ENCODE measurements at places on chromosomes 4 and X.

GRCh38 chr4:7464259-7464655 is 29.5 kb upstream of the PSAPL1 start:
- no peak for DNase-seq

DNA sequence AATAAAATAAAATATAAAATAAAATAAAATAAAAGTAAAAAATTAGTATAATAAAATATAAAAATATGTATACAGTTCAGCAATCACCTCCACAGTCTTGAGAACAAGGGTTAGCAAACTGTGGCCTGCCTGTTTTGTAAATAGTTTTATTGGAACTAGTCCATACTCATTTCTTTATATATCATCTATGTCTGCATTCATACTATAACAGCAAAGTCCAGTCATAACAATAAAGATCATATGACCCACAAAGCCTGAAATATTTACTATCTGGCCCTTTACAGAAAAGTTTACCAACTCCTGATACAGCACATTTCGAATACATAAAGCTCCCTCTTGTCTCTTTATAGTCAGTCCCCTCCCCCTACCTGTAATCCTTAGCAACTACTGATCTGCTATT is 111.9 kb downstream of the SLC10A6 start:
- no peak for DNase-seq

GRCh38 chrX:9340598-9341290 is 124.1 kb upstream of the TBL1X start:
- no peak for DNase-seq

DNA sequence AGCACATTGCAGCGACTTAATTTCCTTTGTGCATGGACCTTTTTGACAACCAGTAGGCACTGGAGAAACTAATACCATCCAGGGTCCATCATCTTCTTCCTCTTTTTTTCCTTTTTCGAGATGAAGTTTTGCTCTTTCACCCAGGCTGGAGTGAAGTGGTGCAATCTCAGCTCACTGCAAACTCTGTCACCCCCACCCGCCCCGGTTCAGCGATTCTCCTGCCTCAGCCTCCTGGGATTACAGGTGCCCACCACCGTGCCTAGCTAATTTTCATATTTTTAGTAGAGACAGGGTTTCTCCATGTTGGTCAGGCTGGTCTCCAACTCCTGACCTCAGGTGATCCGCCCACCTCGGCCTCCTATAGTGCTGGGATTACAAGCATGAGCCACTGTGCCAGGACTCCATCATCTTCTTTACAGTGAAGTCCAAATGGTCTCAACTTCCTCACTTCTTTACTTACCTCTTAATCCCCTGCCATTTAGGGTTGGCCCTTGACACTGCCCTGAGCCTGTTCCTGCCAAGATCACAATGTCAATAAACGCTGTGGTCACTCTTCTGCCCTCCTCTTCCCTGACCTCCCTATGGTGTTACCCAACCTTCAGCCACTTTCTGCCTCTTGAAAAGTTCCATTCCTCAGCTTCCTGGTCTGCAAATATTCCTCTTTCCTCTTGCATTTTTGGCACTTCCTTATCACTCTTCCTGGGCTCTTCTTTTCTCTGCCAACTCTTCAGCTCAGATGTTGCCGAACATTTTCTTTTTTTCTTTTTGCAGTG is 119.8 kb upstream of the SLC34A2 start:
- no peak for DNase-seq

- DNase-seq = no peak
These were observed 32.2 kb downstream of the SMS start for GRCh38 chrX:21972721-21973120.

DNA sequence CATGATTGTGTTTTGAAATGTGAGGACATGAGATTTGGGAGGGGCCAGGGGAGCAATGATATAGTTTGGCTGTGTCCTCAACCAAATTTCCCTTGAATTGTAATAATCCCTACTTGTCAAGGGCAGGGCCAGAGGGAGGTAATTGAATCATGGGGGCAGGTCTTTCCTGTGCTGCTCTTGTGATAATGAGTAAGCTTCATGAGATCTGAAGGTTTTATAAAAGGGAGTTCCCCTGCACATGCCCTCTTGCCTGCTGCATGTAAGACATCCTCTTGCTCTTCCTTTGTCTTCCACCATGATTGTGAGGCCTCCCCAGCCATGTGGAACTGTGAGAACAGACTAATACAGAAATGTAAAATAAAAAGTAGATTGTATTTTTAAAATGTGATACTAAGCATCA is 1294.9 kb downstream of the ADGRL3 start:
- DNase-seq = no peak
